Stimulated activated CD4-positive, alpha-beta T cell treated with anti-CD3 and anti-CD28 coated beads, TNF-alpha, amount 100 ng/mL, for 1 hour (primary cell): ENCODE measurements at places on chromosomes 5 and 9.

DNA sequence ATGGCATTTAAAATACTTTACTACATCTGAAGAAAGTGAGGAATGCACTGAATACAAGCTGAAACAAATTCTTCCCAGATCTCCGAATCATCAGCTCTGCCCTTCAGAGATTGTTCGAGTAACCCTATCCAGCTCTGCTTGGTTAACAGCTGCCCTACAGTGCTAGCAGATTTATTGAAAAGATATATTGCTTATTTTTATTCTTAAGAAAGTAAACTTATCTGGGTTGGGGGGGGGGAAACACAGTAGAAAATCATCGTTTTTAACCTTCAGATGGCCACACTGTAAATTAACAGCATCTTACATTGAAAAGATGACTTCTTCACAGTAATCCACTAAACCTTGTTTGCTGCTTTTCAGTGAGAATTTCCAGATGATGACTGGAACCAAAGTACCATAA lies 210.8 kb downstream of the NFIB start:
- no peak for DNase-seq

DNA sequence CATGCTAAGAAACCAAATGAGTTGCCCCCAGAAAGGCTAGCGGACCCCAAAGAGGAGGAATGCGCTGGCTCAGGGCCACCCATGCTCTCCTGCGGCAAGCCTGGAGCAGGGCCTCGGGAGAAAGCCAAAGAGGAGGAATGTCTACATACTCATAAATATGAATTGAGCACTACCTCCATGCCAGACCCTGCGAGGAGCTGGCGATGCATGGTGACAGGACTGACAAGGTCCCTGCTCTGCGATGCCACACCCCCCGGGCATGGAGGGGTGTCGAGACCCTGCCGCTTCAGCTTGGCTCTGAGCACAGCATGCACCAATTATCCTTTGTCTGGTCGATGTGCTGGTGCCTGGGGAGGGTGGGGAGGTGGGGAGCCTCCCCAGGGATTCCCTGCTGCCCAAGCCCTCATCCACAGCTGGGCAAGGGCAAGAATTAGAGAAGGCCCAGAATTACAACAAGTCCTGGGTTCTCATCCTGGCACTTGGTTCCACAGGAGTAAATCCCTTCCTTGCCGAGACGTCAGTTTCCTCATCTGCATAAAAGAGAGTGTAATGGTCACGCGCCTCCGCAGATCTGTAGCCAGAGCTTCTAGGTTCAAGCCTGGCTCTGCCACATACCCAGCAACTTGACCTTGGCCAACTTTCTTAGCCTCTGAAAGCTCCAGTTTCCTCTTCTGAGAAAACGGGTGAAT lies 74.4 kb downstream of the FAM114A2 start:
- DNase-seq: no peak

- DNase-seq: no peak
Measured at GRCh38 chr5:75239681-75240080, 3.0 kb upstream of the ANKRD31 start.

- DNase-seq: no peak
Measured at GRCh38 chr9:36399980-36400331, at the start of gene RNF38. RNF38 (minus strand) TSS chr9:36400269; CDS start chr9:36400108, 161 bp downstream.

DNA sequence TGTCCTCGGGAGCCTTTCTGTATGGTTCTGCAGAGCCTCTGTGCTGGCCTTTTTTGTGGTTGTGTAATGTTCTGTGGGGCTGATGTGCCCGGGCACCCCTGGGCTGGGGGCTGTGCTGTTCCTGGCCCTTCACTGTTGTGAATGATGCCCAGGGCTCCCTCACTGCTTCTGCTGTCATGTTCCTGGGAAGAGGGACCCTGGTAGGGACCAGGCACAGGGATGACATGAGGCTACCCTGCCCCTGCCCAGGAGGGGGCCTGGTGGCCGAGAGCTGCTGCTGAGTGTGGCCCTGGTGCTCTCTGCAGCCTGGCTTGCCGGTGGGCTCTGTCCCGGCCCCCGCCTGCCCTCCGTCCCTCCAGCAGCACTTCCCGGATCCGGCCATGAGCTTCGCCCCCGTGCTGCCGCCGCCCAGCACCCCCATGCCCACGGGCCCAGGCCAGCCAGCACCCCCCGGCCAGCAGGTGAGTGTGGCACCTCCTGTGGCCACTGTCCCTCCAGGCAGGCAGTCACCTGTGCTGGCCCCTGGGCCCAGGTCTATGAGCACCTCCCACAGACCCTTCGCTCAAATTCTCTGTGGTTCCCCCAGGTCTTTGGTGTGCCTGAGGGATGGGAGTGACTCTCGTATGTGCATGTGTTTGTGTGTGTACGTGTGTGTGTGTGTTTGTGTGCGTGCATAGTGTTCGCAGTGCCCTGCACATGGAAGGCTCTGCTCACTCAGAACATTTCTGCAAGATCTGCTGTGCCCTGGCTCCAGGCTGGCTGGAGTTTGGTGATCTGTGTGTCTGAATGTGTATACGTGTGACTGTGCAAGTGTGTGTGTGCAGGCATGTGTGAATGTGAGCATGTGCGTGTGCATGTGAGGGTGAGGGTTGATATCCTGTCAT lies 72.3 kb downstream of the WNK2 start:
- DNase-seq: no peak

DNA sequence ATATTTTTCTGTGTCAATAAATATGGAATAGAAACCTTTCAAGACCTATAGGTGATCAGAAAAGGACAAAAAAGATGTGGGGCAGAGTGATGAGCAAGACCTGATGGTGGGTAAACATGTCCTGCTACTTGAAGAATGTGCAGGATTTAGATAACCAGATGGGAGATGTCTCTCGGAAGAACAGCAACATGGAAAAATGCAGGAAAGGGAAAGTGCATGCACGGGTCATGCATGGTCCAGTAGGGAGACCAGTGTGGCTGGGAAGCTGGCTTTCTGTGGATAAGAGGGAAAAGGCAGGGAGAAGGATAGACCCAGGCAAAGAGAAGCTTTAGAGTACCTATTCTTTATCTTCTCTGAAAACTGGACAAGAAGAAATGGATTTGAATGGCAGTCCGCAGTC lies 7.1 kb upstream of the CAST start:
- no peak for DNase-seq

DNA sequence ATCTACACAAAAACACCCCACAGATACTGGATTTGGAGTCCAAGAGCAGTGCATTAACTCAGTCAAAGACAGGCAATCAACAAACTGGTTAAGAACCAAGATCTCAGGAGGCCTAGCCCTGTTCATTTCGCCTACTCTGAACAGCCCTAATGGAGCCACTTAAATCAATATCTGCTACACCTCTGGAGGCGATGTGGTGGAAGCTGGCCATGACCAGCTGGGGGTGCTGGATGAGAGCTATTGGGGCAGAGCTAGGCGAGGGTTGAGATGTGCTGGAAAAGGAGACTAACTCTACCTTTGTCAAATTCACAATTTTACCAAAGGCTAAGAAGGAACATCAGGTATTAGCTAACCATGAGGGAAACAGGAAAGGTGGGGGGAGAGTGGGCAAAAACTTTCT lies 23.3 kb upstream of the ARSB start:
- DNase-seq: no peak

GRCh38 chr5:73279805-73280204 lies 106.8 kb downstream of the TMEM174 start:
- no peak for DNase-seq

- no peak for DNase-seq
Measured at GRCh38 chr9:96139592-96140295, 162.2 kb downstream of the HSD17B3 start.

- DNase-seq: no peak
Measured at GRCh38 chr9:37995348-37995737, 73.7 kb downstream of the SHB start.
